HL-60 (cell line): ENCODE measurements at places on chromosomes 7 and 10.

GRCh38 chr10:17213646-17214349 is 12.3 kb upstream of the TRDMT1 start:
- DNase-seq: no peak

DNA sequence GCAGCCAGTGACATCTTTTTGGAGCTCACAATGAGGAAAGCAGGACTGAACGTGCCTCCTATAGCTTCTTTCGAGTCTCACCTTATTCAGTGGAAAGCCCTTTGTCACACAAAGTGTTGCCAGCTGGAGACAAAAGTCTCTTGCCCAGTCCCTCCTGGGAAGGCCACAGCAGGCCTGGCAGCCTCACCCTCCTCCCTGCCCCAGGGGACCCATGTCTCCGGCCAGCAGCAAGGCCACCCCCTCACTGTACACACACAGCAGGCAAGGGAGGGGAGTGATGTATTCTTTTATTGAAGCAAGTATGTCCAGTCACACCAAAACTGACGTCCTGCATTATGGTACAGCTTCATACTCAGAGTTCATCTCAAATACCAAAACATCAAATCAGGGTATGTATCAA is 56.0 kb downstream of the CSGALNACT2 start:
- DNase-seq: no peak

GRCh38 chr7:101390901-101391301 is 28.2 kb downstream of the COL26A1 start:
- DNase-seq: peak; percentile 68

- DNase-seq: no peak
Observed at GRCh38 chr7:10720042-10720441, 253.6 kb upstream of the PHF14 start.

DNA sequence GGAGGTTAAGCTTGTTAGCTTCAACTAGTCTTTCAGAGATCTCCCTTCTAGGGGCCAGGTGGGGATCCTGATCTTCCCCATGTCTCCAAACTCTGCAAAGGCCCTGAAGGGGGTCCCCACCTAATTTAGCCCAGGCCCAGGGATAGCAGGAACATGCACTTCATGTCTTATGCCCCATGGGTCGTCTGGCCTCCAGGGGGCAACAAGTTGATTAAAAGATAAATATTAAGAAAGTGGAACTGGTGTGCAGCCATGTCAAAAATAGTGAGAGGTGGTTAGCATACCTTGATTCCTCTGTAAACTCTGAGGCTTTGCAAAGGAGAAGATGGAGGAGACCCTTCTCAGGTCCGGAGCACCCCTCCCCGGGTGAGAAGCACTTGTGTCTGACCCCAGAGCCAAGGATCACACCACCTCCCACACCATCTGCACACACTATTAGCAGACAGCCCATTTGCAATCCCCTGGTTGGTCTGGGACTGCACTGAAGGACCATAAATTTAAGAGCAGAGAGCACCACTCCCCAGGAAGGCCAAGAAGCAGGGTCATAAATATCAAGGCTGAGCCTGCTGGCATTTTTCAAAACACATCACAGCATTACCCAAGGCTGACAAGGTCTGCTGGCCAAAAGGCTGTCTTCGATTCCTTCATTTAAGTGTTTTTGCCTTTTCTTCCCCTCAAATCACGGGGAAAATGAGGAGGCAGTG is 44.2 kb upstream of the LRRC18 start:
- DNase-seq: no peak

- no peak for DNase-seq
Observed at GRCh38 chr7:12320987-12321647, 82.5 kb downstream of the VWDE start.

DNA sequence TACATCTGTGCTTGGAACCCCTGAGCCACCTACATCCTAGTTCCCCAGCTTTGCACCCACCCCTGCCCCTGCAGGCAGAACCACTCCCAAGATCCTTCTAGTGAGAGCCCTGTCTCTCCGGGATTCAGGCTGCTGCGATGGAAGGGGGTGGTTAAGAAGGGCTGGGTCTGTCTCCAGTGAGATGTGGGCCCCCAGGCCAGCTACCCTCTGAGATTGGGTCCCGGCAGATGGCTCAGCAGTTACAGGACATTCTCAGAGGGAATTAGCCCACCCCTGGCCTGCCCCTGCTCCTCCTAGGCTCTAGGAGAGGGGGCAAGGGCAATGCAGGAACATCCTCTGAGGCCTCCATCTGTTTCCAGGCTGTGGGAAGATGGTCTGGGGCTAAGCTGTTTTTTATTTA is 27.7 kb downstream of the SLC29A3 start:
- no peak for DNase-seq

DNA sequence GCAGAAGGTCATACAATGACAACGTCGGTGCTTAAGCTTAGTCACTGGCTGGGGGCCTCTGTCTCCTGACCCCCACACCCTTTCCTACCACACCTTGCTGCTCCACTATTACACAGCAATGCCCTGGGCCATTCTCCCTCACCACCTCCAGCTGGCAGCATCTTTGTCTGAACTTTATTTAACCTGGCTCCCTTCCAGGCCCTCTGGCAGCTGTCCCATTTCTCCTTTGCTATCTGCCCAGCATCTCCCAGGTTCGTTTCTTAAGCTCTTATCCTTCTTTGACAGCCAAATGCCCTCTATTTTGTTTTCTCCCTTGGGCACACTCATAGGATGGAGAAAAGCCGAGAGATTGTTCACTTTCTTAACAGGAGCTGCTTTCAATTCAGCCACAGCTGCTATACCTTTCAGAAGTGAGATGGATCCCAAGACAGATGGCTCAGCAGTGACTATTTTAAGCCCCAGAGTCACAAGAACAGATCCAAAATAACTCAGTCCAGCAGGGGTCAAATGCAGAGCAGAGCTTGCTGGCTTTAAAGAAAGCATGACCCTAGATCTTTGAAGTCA is 1277.1 kb upstream of the AUTS2 start:
- no peak for DNase-seq

- DNase-seq: no peak
Observed at GRCh38 chr10:51815723-51816122, 116.3 kb upstream of the CSTF2T start.

DNA sequence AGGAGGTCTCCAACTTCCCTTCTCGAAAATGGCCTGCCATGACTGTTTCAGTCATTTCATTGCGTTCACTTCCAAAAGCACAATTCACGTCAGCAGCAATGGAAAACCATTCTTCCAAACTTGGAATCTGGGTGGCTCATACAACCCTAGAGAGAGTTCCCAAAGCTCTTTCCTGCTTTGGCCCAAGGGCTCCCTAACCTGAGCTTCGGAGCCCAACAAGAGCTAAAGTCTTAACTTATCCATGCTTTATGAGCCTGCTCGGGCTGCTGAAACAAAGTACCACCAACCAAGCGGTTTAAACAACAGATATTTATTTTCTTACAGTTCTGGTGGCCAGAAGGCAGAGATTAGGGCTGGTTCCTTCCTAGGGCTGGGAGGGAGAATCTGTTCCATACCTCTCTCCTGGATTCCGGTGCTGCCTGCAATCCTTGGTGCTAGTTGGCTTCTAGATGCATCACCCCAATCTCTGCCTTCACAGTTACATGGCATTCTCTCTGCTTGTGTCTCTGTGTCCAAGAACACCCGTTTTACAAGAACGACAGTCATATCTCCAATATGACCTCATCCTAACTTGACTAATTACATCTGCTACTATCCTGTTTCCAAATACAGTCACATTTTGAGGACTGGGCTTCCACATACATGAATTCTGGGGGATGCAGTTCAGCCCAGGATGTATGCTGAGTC is 33.5 kb downstream of the CAMK2B start:
- no peak for DNase-seq

GRCh38 chr10:128152741-128153580 is 26.7 kb upstream of the MKI67 start:
- no peak for DNase-seq

DNA sequence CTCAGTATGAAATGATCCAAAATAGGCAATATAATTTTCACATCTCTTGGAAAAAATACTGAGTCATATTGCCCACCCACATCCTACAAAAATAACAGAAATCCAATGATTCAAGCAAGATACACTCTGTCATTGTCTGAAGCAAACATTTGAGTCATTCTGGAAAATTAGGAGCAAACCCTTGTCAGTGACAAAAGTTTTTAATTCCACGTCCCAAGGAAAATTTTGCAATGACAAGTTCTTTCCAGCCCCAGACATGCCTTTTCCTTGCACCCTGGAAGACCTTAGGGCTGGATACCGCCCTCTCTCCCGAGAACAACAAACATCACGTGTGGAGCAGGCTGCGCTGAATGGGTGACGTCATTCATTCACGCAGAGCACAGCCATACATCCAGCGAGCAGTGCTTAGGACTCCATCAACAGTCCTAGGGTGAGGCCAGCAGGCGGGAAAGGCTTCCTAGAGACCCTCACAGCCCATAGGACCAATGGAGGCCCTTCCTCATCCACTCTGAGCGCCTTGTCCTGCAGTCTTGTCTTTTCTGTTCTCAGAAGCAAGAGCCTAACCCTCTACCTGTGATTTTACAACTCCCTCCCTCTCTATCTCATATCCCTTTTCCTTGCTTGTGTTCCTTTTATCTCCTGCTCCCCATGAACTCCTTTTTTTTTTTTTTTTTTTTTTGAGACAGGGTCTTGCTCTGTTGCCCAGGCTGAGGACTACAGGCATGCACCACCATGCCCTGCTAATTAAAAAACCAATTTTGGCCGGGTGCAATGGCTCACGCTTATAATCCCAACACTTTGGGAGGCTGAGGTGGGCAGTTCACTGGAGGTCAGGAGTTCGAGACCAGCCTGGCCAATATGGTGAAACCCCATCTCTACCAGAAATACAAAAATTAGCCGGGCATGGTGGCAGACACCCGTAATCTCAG is 23.5 kb upstream of the KDM7A start:
- DNase-seq: no peak

GRCh38 chr7:102992509-102992937 is 79.7 kb downstream of the LRRC17 start:
- DNase-seq: no peak

- DNase-seq: peak; percentile 18
Observed at GRCh38 chr10:114412907-114413797, 8.8 kb upstream of the AFAP1L2 start.

DNA sequence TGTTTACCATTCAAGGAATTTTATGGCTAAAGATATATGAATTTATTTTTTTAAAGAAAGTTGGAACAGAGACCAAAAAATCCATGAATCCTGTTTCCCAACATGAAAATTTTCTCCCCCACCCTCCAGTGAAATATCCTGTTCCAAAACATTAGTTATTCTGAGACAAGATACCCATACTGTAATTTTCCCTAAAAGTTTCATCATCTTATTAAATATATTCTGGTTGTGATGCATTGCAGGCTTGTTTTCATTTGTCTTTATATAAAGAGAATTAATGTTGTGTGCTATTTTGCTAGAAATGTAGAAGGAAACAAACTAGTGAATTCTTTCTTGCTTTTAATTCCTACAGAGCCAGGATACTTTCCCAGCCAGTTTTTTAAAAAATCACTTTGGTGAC is 106.6 kb downstream of the EXOC4 start:
- no peak for DNase-seq

GRCh38 chr7:95596198-95597063 is at the start of gene PDK4:
Gene PDK4 (minus strand): TSS chr7:95596516. CDS start chr7:95596293, 223 bp downstream.
- DNase-seq: no peak

DNA sequence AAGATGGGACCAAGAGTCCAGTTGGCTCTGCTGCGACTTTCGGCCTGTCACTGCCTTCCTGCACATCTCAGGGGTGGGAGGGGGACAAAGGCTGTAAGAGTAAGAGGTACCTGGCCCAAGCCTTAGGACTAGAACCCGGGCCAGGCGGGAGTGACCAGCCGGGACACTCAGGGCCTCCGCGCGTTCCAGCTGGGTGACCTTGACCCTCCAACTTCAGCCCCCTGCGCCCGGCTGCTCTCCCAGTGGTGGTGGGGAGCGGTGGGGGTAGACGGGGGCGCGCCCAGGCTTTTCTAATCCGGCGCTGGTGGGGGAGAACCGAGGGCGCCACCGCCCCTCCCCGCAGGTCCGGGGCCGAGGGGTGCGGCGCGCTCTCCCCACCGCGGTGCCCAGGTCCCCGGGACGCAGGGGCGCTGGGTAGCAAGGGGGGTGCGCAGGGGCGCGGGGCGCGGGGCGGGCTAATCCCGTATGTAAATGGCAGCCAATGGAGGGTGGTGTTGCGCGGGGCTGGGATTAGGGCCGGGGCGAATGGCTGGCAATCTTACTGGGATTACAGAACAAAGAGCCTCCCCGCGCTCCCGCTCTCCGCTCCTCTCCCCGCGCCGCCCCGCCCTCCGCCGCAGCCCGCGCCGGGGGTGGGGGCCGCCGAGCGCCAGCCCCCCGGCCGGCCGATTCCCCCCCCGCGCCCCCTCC is at the start of gene GTF2IRD1:
GTF2IRD1 (plus strand) TSS at position 585 of the 690 bp plus-strand sequence. CDS start 54,175 bp downstream, outside the sequence.
- peak; percentile 51 for DNase-seq

DNA sequence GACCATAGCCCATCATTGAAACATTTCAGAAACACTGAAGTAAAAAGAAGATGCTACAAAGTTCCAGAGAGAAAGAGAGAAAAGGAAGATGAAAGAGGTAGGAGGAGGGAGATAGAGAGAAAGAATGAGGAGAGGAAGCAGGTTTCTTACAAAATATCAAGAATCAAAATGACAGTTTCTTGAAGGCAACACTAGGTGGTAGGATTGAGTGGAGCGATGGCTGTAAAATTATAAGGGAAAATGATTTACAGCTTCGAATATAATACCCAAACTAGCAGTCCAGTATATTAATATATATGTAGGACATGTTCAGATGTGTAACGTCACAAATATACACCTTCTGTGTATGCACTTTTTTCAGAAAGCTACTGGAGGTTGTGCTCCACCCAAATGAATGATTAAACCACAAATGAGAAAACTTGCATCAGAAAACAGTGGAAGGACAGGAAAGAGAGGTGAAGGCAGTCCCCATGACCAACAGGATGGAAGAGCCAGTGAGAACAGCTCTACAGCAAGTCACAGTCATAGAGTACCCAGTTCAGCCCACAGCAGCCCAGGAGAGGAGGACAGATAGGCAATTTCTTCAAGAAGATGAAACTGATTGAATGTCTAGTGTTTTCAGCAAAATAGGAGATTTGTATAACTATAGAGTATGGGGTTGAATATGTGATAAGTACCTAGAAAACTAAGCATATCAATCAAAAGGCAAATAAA is 151.5 kb upstream of the TARP start:
- no peak for DNase-seq

- no peak for DNase-seq
Observed at GRCh38 chr10:70974920-70975319, 86.6 kb upstream of the PCBD1 start.

DNA sequence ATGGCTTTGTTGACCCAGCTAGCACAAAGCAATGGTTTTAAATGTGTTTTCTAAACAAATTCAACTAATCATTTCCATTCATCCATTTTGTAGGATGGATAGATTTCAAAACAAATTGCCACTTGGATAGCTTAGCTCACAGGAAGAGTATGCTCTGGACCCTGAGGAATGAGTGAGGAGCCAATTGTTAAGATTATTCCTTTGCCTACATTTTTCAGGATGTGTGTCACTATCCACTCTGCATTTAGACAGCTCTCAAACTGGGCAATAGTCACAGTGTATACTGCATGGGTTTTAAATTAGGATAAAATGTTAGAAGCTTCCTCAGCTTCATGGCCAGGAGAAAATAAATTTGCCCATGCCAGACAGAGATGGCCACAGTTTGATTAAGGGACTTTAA is 605.6 kb upstream of the TEX47 start:
- DNase-seq: no peak
